ENCODE measurements at places on chromosomes 6 and 20.

DNA sequence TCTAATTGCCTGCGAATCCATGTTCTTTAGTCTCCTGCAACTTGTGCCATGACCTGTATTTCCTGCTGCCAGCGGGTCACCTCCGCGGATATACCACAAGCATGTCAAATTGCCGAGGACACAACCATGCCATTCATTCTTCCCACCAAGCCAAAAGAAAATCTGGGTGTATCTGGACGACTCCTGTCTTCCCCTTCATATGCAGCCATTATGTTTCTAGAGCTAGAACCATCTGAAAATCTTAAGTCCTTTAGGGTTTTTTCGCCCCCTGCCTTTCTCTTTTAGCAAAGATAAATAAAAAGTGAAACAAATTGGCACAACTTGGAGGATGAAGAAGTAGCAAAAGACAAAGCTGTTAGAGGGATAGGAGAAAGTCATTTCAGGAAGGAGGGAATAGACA, 242.6 kb downstream of the ARID1B start:
- DNase-seq, result no peak

- no peak for DNase-seq
These were observed 944.8 kb upstream of the CITED2 start for GRCh38 chr6:140319209-140319608.

GRCh38 chr6:134937426-134937825, 12.5 kb downstream of the ALDH8A1 start:
- DNase-seq, result no peak

DNA sequence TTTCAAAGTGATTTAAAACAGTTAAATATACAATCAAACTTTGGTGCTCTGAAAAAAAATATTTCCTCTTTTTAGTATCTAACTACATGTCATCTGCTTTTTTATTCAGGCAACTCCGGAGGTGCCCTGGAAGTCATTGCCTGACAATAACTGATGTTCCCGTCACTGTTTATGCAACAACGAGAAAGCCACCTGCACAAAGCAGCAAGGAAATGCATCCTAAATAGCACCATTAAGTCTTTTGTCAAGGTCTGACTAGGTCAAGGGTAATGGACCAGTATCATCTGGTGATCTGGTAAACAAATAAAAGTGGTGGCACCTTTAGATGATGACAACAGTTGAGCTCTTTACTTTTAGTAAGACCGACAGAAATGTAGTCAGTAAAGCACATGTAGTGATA, 13.2 kb downstream of the FAM229B start:
- no peak for DNase-seq

DNA sequence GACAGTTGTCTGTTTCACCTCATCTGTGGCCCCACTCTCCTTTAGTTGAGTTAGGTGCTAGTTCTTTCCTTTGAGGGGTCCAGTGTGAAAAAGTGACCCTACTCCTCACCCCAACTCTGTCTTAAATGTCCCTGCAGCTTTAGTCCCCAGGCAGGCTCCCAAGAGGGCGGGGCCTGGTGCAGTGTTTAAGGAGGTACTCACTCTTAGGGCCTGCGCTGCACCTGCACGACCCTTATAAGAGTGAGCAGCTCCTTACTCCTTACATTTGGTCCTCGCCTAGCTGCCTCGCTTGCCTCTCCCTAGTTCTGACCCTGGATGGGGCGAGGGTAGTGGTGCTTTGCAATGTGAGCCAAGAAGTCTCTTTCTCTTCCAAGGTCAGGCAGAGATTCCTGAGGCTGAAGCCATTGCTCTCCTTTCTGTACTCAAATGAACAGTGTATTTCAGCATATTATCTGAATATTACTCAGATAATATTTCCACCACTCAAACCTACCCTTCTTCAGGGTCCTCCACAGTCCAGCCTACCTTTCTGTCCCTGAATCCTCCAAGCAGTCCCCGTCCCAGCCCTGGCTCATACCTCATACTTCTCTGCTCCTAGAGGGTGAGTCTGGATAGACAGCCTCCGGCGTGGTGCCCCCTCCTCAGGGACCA, 11.9 kb upstream of the VEGFA start:
- no peak for DNase-seq

GRCh38 chr6:143336446-143337152, 113.9 kb downstream of the ADAT2 start:
- no peak for DNase-seq

GRCh38 chr6:29847871-29848630, 20.4 kb downstream of the HLA-G start:
- peak; percentile 8 for DNase-seq

DNA sequence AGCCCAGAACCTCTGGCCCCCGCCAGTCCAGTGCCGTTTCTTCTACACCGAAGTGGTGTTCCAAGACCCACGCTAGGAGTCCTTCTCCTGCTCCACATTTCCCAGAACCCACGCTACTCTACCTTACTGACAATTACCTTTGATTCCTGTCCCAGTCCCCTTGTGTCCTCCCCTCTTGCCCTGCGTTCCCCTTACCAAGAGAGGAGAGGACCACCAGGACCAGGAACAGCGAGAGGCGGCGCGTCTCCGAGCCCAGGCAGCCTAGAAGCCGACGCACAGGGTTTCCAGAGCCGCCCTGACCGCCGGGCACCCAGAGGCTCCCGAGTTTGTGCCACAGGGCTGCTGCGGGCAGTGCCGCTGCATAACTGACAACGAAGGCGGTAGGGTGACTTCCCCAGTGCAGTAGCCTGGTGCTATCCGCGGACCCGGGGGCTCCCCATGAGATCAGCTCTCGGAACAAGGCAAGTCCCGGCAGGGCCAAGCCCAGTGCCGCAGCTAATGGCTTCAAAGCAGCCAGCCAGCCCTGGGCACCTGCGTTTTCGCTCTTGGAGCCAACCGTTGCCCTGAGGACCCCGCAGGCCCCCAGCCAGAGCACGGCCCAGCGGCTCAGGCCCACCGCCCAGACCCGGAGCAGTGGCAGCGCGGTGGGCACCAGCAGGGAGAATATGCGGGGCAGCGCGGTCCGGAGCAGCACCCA, 512 bp downstream of the TAP1 start:
- DNase-seq, result no peak

DNA sequence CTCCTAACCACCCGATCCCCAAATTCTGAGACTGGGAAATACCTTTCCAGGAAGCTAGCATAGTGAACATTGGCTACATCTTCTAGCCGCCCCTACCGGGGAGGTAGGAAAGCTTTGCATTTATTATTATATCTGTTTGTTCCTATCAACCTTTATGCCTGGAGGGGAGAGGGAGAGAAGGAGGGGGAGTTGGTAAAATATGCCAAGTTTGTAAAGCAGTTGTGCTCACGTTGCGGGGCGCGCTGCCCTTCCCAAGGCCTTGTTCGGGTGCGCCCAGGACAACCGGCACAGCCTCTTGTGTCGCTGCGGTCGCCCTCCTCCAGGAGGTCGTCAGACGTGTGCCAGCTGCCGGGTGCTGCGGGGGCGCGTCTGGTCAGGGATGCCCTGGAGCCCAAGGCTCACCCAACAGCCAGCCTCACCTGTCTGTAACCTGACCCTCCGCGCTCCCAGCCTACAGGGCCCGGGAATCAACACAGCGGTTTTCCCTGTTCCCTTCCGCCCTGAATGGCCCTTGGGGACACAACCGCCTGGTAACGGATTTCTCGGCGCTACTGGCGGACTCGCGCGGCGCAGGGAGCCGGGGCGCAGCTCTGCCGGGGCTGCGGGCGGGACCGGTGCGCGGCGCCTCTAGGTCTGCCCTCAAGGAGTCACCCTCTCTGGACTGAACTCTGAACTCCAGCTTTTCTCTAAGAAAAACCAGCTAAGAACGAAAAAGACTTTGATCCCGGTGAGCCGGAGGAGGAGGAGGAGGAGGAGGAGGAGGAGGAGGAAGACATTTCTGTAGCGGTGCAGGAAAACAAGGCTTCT, 1.1 kb upstream of the OVOL2 start:
- peak; percentile 73 for DNase-seq

GRCh38 chr20:57061051-57061900, 205.2 kb downstream of the BMP7 start:
- DNase-seq, result no peak

GRCh38 chr6:16337295-16337975, 99.0 kb downstream of the GMPR start:
- DNase-seq, result no peak

DNA sequence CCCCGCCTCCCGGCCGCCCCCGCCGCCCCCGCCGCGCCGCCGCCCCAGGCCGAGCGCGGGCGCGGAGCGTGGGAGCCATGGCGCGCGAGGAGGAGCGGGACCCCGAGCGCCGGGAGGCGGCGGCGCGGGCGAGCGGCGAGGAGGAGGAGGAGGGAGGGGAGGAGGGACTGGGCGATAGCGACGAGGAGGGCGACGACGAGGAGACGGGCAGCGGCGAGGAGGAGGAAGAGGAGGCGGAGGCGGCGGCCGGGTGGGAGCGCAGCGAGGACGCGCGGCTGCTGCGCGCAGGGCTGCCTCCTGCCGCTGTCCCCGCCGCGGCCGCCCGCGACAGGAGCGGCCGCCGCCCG, at the start of gene SLC24A3:
Gene SLC24A3 (plus strand): TSS at position 174 of the 347 bp plus-strand sequence.
- no peak for DNase-seq

- no peak for DNase-seq
These were observed 26.2 kb upstream of the MRPS18A start for GRCh38 chr6:43713643-43714310.

DNA sequence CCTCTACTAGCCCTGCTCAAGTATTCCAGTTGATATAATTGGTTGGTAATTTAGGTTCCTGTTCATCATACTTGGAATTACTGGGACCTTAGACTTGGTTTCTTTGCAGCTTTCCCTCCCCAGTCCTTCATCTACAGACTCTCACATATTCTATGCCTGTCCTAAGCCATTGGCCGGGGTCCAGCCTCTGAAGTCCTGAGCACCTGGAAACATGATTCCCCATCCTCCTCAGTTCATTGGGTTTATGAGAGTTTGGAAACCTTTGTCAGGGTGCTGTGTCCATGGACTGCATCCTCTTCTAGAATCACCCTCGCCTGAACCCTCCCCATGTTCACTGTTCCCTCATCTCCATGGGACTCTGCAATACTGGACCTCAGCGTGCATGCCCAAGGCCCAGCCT, 8.8 kb downstream of the GSTA2 start:
- no peak for DNase-seq

GRCh38 chr6:139369568-139370282, 4.7 kb downstream of the CITED2 start:
- no peak for DNase-seq

DNA sequence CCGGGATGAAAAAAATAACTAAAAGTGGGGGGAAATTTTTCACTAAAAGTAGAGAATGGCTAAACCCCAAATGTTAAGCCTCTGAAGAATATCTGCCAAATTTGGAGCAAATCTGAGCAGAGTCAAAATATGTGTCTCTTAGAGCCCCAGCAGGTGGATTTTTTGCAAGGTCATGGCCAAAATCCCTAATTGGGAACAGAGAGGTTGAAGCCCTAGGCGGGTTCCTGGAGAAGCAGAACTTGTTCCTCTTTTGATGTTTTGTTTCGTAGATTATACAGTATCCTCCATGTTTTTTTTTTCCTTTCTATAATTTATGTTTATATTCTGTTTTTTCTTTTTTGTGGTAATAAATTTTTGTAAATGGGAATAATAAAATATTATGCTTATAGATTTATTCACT, 94.4 kb downstream of the PLCB4 start:
- DNase-seq, result no peak

- peak; percentile 21 for DNase-seq
These were observed 929 bp downstream of the CDH22 start for GRCh38 chr20:46307139-46307998.

GRCh38 chr6:108801366-108801765, 46.9 kb upstream of the ARMC2 start:
- peak; percentile 61 for DNase-seq

GRCh38 chr6:3433005-3433404, 23.8 kb downstream of the SLC22A23 start:
- no peak for DNase-seq

- no peak for DNase-seq
These were observed 29.3 kb upstream of the SLC23A2 start for GRCh38 chr20:5030348-5031205.

DNA sequence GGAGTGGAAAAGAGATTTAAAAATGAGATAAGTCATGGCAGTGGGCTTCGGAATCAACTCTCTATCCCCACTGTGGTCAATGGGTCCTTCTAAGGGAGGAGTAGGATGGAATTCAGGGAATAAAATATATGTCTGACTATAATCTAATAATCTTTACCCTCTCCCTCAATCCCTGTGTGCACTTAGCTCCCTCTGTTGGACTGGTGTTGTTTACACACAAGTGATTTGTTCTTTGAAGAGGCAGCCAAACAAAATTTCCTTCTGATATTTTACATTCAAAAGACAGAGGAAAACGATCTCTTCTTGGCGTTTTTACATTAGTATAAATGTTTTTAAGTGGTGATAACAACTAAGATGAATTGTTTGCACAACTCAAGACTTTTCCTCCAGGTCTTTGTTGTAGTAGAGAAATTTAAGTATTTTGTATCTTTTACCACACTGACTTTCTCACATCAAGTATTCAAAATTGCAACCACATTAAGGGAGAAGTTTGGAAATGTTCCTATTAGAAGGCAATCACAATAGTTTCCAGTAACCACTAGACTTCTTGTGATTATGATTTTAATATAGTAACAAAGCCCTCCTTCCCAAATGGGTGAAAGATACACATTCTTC, 317.8 kb downstream of the CENPW start:
- no peak for DNase-seq

DNA sequence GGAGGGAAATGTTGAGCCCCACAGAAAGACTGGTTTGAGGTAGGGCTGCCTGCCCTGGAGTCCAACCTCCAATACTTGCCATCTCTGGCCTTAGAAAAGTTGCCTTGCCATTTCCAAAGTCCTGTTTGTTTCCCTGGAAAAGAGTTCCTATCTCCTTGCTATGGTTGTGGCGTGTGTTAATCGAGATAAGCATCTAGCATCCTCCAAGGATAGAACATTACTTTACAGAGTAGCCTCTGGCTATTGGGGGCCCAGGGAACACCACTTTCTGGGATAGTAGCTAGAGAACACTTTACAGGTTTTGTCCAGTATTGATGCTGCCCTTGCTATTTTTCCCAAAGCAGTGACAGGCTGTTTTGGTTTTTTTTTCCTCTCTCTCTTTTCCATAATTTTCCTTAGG, 57.4 kb upstream of the SASH1 start:
- DNase-seq, result no peak

DNA sequence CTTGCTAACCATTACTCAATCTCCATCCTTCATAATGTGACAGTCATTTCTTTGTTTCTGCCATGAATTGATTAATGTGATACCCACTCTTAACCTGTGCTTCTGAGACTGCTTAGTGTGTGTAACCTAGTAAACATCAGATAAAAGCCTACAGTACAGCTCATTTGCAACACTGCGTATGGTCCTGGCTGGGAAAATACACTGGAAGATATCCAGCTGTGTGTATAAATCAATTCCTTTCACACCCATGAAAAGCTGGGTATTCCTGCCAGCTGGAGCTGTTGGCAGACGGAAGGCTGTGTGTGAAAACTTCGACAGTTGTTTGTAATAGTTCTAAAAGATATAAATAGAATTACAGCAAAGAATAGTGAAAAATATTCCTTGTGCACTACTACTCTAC, 509.2 kb downstream of the FRK start:
- no peak for DNase-seq

All from NCI-H2107 (cell line).